ENCODE measurements at places on chromosomes 16 and 17.

DNA sequence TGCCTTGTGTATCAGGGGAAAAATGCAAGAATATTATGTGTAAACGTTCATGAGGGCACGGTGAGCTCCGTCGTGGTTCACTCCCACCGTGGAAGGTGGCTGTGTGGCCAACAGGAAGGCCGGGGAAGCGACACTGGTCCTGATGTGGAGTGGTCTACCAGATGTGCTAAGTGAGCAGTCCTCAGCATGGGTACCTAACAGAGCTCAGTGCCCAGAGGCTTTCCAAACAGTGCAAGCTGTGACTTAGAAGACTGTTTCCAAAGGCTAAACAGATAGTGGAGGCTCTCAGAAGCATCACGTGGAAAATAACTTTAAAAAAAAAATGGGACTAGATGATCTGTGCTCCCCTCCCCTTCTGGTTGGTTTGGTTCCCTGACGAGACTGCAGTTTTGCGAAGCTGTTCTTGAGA lies 199.3 kb upstream of the CHMP6 start:
- DNase-seq = no peak

- no peak for DNase-seq
These were observed 2.4 kb downstream of the OSGIN1 start for GRCh38 chr16:83955218-83956130.

DNA sequence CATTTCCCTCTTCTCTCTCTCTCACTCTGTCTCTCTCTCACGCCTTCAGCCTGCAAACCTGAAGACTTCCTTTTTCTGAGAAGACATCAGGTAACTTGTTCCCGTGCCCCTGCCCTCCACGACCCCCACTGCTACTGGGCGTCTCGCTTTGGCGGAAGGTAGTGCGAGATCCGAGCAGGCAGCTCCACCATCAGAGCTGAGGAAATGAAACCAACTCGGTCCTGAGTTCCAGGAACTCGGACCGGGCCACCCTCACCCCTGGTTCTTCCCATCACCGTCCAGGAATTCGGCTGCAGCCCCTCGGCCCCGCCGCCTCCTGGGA lies 585 bp downstream of the MLKL start:
- no peak for DNase-seq

DNA sequence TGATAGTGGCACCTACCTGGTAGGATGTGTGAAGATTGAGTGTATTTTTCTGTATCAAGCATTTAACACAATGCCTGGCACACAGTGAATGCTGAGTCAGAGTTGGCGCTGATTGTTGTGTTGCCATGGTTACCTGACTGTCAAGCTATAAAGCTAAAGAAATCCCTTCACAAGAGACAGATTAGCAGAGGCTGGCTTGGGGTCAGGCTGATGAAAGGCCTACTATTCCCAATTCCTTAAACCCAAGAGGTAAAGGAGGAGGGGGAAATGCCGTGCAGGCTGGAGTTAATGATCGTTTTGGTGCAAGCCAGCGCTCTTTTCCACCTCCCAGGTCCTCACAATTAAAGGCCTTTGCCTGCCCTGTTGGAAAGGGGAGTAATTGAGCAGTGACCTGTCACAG lies 5.9 kb downstream of the CLEC19A start:
- DNase-seq = no peak
